ENCODE measurements at places on chromosomes 7 and 10.
A peak's percentile ranks its signal among the peaks of the same experiment; 100 is the strongest.

DNA sequence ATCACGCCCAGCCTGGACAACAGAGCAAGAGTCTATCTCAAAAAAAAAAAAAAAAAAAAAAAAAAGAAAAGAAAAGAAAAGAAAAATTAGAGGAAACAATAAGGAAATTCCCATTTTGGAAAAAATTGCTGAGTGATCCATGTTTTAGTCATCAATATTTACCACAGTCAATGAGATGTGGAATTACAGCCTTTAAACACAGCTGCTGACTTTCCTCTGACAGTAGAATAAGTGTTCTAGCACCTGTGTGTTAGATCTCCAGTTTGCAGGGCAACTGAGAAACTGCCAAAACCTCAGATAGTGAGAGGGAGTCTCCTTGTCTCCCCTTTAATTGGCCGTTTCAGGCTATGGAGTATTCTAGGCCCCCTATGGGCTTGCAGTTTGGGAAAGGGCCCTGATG lies 520.1 kb downstream of the KCNMA1 start:
- DNase-seq: no peak

DNA sequence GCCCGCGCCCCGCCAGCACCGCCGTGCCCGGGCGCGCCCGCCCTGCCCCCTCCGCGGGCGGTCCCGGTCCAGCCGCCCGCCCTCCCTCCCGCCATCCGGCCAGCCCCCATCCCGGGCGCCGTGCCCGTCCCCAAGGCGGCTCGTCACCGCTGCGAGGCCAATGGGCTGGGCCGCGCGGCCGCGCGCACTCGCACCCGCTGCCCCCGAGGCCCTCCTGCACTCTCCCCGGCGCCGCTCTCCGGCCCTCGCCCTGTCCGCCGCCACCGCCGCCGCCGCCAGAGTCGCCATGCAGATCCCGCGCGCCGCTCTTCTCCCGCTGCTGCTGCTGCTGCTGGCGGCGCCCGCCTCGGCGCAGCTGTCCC lies at the start of gene HTRA1:
HTRA1 (plus strand) TSS at position 187 of the 362 bp plus-strand sequence; CDS start at position 287, 100 bp downstream.
- DNase-seq: no peak

- DNase-seq: no peak
These were observed 190.4 kb downstream of the HDAC9 start for GRCh38 chr7:18685971-18686370.

DNA sequence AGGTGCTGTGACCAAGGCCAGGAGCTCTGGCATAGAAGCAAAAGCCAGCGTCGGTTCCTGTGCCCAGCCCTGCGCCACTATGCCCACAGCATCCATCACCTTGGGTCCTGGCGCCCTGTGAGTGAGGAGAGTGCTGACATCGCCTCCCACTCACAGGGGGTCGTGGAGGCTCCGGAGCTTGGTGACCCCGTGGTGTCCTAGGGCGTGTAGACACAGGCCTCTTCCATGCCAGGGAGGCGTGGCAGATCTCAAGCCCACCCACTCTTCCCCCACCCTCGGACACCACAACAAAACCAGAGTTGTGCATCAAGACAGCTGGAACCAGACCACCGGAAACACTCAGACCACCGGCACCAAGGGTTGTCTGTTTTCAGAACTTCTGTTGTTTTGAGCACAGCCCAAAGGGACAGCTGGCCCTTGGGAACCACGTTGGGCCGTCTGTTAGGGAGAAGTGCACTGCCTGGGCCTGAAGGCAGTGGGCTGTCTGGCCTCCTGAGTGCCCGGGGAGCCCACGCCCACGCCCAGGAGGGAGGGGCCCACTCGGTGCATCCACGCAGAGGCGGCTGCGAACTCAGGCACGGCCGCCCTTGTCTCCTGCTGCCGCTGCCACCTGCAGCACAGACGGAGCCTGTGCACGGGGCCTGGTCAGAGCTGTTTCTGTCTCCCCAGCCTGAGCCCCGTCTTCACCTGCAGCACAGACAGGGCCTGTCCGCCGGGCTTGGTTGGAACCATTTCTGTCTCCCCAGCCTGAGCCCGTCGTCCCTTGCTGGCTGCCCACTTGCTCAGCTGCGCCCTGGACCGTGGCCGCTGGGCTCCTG lies 106.3 kb downstream of the INPP5A start:
- DNase-seq: no peak

DNA sequence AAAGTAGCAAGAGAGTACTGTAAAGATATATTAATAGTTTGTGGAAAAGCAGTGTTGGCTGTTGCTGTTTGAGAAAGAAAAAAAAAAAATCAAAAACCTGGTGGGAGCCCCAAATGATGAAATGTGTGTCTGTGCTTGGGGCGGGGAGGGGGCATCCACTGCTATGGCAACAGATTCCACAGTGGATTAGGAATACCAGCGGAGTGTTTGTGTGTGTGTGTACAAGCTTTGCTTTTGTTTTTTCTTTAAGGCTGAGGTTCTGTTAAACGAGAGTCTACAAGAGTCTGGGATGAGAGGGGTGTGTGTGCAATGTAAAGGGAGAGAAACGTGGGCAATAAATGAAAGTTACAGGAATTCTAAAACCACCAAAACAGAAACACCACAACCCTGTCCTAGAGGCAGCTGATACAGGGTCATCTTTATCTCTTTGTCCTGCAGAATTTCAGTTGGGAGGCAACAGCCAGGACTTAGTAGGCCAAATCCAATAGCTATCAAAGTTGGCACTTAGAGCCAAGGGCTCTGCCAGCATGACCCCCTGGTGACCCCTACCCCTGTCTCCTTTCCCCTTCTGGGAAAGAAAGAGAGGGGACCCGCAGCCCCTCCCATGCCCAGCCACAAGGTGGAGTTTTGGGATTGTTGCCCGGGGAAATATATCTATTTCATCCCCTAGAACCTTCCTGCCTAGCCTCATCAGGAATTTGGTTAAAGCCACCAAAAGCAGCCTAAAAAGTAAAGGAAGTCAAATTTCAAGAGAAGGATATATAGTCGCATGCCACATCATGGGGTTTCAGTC lies 85.4 kb downstream of the OSBPL3 start:
- no peak for DNase-seq

- no peak for DNase-seq
These were observed 563 bp downstream of the MUC17 start for GRCh38 chr7:101020444-101020843.

DNA sequence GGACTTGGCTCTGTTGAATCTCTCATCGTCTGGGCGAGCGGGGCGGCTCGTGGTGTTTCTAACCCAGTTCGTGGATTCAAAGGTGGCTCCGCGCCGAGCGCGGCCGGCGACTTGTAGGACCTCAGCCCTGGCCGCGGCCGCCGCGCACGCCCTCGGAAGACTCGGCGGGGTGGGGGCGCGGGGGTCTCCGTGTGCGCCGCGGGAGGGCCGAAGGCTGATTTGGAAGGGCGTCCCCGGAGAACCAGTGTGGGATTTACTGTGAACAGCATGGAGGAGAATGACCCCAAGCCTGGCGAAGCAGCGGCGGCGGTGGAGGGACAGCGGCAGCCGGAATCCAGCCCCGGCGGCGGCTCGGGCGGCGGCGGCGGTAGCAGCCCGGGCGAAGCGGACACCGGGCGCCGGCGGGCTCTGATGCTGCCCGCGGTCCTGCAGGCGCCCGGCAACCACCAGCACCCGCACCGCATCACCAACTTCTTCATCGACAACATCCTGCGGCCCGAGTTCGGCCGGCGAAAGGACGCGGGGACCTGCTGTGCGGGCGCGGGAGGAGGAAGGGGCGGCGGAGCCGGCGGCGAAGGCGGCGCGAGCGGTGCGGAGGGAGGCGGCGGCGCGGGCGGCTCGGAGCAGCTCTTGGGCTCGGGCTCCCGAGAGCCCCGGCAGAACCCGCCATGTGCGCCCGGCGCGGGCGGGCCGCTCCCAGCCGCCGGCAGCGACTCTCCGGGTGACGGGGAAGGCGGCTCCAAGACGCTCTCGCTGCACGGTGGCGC lies at the start of gene EN2:
EN2 (plus strand) TSS at position 19 of the 767 bp plus-strand sequence; CDS start at position 268, 249 bp downstream.
- DNase-seq: no peak

- DNase-seq: no peak
These were observed 18.1 kb downstream of the CCDC126 start for GRCh38 chr7:23615331-23615730.

DNA sequence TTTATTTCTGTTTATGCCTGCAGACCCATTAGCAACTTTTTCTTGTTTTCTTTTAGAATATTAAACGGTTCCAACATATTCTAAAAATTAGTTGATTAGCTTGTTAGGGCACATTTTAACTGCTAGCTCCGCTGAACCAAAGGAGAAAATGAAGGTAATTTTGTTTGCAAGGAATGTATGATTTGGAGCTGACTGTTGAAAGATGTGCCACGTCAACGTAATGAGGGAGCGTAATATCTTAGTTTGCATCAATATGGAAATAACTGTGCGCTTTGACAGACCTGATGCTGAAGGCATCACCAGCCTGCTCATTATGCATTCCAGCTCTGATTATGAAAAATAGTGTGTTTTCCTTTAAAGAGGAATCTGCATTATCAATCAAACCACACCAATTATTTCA lies 102.0 kb upstream of the CTBP2 start:
- no peak for DNase-seq

- DNase-seq: no peak
These were observed 32.6 kb downstream of the KIAA1217 start for GRCh38 chr10:24241536-24242040.

- no peak for DNase-seq
These were observed 71.7 kb downstream of the NOD1 start for GRCh38 chr7:30406664-30407425.

- DNase-seq: peak; percentile 41
These were observed 194.3 kb downstream of the ZMYND11 start for GRCh38 chr10:329361-330099.

DNA sequence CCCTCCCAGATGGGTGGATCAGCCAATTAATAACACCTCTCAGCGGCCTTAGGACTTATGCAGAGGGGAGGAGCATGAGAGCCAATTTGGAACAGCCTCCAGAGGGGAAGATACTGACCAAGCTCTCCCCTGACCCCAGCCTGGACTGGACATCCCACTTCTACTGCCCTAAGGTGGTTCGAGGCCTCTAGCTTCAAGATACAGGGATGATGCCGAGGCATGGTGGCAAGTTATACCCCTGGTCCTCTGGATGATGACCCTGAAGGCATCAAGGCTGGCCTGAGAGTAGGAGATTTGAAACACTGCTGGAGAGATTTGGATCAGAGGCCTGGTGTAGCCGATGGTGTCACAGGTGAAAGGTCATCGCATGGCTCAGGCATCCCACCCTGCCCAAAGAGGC lies 3.2 kb downstream of the CDH23 start:
- no peak for DNase-seq

DNA sequence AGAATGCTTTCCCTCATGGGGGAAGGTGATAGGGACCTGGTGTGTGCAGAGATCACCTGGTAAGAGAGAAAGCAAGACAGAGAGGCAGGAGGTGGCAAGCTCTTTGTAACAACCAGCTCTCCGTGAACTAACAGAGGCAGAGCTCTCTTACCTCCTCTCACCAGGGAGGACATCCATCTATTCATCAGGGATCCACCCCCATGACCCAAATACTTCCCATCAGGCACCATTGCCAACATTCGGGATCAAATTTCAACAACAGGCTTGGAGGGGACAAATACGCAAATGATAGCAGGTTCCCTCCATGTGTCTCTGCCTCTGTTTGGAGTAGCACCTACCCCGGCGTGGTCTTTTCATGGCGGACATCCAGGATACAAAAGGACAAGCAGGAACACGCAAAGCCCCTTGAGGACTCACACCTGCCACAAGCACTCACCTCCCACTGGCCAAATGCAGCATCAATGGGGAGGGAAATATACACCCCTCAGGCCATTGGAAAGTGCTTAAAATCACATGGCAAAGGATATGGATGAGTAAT lies 431.2 kb upstream of the AUTS2 start:
- no peak for DNase-seq

GRCh38 chr10:24685958-24686540 lies 37.6 kb downstream of the ARHGAP21 start:
- DNase-seq: no peak

- no peak for DNase-seq
These were observed 18.0 kb downstream of the ELMO1 start for GRCh38 chr7:37430640-37431039.

GRCh38 chr7:119708891-119709290 lies 564.1 kb upstream of the KCND2 start:
- DNase-seq: no peak

- DNase-seq: no peak
These were observed 8.2 kb upstream of the ERVW-1 start for GRCh38 chr7:92485974-92486373.

- DNase-seq: no peak
These were observed 23.5 kb downstream of the CAMK1D start for GRCh38 chr10:12372846-12373245.

- DNase-seq: no peak
These were observed 121.8 kb downstream of the CUX1 start for GRCh38 chr7:101939136-101939695.

All from GF-D8 (cell line).